ENCODE measurements at places on chromosomes 1 and 21.

GRCh38 chr1:57916041-57916440, 492.2 kb upstream of the DAB1 start:
- DNase-seq = no peak

DNA sequence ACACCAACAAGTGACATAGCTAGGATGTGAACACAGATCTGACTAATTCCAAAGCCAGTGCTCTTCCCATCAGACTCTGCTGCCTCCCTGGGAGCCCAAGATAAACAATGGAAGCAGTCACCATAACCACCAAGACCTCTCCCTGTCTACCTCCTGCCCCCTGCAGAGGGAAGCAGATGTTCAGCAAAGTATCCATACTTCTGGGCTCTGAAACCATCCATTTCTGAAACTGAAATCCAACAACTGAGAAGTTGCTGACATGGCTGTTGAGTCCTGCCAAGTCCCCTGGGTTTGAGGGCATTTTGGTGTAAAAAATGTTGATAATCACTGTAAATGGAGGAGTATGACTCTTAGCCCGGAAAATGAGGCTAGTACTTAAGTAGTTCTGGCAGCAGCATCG, 102.1 kb downstream of the TYW3 start:
- DNase-seq = no peak

DNA sequence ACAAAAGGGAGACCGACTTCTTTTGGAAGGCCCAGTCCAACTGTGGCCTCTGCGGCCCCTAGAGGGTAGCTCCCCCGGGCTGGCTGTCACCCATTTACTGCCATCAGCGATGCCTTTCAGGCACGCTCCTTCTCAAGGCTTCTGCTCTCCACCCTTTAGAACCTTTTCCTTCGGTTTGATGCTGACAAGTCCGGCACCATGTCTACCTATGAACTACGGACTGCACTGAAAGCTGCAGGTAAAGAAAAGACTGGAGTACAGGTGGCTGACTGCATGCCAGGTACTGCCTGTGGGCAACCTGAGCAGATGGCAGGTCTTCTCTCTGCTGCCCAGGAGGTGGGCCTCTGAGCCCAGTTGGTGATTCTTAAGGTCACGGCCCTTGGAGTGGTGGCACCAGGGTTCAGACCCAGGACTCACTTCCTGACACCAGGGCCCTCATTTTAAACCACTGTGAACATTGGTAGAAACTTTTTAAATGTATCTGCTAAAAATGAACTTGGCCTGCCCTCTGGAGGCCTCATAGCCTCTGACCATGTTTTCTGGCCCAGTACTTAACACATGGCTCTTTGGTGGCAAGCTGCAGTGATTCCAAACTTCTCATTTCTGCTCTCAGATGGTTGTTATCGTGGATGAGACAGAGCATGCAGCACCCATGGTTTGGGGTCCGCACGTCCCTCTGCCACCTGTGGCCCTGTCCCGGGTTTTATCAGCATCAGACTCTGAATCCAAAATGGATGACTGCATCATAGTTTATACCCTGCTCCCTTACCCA, 45.7 kb downstream of the CAPN9 start:
- no peak for DNase-seq

DNA sequence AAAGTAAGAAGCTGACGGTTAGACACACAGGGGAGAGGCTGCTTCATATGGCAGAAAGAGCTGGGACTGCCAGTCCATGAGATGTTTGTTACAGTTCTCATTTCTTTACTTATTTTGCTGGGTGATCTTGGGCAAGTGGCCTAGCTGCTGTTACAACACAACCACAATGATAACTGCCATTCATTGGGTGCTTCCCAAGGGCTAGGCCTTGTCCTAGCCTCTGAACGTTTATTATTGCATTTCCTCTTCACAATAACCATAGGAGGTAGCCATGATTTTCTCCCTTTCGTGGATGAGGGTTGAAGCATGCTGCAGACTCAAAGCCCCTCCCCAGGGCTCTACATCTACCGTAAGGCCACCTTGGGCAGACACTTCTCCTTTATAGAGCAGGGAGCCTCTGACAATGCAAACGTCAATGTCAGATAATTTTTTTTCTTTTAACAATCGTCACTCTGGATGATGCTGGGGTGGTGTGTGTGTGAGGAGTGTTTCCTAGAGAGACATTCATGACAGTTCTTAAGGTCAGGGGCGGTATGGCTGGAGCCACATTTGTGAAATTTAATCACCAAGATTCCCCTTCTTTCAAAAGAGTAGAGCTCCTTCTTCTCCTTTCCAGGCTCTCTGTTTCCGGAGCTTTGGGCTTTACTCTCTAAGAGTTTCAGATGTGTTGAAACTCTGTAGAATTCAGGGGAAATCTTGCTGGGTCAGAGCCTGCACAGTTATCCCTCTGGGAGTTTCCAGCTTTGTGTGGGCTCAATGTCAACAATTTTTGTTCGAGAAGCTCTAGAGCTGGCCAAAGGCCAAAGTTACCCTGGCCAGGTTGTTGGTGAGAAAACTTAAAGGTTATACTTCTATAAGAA, 138.5 kb upstream of the SGIP1 start:
- no peak for DNase-seq

GRCh38 chr1:119700326-119700725, 11.4 kb upstream of the PHGDH start:
- DNase-seq = no peak

DNA sequence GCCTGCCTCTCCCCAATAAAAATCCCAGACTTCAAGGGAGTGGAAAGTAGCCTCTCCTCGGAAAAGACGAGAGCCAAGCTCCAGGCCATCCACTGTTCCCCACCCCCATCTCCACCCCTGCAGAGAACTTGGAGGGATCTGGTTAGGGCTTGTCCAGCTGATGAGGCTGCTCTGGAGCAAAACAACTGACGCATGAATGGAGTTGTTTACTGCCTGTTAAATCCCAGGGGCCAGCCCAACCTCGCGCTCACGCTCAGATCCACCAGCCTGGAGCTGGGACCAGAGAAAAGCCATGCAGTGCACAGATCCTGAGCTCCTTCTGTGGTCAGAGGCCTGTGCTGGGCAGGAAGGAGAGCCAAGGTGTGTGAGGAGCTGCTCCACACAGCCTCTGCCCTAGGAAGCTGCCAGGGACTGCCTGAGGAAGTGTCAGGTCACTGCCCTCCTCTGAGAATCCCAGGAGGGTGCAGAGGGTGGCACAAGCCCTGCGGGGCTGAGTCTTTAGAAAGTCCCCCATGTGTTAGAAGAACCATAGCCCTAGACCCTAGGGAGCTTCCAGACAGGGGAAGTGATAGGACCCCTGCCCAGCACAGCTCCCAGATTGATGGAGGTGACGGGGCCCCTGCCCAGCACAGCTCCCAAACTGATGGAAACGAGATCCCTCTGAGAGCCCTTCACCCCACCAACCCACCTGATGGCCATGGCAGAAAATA, 109.0 kb upstream of the IPO9 start:
- DNase-seq = no peak

GRCh38 chr1:84774669-84775534, 84.6 kb upstream of the SSX2IP start:
- no peak for DNase-seq

- DNase-seq = no peak
These were observed 54.2 kb downstream of the PTPRU start for GRCh38 chr1:29290414-29290985.

- no peak for DNase-seq
These were observed 9.6 kb downstream of the SMYD2 start for GRCh38 chr1:214290424-214291037.

DNA sequence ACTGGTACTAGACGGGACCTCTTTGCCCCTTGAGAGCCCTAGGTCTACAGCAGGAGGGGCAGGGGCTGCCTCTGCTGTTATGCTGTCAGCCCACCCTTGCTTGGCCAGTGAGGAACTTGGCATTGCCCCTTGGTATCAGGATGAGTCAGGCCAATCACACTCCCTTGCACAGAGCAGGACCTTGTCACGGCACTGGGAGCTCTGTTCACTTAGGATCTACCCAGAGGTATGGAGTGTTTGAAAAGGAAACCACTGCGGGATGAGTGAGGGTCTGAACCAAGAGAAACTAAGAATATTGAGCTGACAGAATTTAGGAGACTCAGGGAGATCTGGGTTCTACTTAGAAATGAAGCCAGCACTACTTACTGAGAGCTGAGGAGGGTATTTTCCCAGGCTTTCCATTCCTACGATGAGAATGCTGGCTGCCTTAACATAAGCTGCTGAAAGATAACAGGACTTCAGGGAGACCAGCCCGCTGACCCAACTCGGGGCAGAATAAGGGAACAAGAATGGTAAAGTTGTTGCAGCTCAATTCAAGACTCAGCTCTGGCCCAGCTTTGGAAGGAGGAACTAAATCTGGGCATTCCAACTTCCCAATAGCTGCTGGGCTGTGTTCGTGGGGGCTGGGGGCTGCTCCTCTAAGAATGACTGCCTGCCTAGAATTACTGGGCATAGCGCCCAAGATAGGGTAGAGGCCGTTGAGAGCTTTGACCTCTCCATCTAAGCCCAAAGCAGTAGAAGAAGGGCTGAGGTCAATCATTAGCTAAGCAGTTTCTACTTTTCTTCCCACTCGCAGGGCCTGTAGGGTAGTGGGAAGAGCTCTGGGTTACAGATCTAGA, 1.5 kb downstream of the FABP3 start:
- no peak for DNase-seq

DNA sequence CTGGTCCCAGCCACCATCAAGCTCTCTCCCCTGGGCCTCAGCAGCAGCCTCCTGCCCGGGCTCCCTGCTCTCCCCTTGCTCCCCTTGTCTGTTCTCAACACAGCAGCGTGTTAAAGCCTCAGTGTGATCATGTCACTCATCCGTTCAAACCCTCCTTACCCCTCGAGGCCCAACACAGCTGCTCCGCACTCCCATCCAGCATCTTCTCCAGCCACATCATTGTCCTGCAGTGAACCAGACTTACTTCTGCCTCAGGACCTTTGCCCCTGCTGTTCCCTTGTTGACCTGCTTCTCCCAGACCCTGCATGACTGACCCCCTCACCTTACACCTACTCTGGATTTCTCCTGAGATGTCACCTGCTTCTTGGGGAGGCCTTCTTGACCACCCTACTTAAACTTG, 13.3 kb downstream of the CDK18 start:
- no peak for DNase-seq

- DNase-seq = no peak
These were observed 65.7 kb upstream of the SYT6 start for GRCh38 chr1:114219172-114219868.

DNA sequence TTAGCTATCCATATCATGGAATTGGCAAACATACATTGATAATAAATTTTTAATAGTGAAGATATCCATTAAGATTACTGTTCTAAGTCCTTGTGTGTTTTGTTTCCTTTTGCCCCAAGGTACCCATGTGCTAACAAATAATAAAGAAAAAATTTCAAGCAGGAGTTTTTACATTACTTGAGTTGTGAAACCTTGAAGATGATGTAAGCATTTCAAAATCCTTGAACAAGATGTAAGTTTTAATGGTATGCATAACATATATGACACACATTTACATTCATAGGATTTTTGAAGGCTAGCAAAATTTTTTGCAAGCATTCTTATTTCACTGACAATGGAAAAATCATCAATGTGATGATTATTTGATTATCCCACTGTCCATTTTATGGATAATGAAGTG, 10.9 kb upstream of the ELAVL4 start:
- DNase-seq = no peak

GRCh38 chr1:197787056-197787455, 11.8 kb upstream of the DENND1B start:
- no peak for DNase-seq

DNA sequence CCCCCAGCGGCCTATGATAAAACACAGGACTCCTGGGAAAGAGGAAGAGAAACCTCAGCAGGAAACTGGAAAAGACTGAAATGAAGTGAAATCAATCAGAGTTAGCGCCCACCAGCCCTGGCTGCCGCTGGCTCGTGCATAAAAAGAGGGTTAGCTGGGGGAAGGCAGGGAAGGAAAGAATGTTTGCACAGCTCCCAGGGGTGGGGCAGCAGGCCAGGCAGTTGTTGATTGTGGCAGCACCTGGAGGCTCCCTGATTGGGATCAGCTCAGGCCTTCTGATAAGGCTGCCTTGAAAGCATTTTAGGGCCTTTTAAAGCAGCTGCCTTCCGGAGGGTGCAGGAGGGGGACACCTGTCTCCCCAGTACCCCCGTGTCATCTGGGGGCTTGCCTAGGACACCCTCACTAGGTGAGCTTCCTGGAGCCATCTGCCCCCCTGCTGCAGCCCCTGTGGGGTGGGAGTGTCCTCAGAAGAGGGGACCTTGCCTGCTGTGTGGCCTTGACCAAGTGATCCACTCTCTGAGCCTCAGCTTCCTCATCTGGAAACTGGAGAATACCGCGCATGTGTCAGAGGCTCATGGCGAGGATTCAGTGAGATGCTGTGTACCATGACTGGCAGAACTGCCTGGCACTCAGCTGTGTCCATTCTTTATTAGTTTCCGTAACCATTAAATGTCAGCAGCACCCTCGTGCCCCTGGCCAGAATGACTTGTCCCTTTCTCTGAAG, 6.6 kb downstream of the EPHB2 start:
- no peak for DNase-seq

DNA sequence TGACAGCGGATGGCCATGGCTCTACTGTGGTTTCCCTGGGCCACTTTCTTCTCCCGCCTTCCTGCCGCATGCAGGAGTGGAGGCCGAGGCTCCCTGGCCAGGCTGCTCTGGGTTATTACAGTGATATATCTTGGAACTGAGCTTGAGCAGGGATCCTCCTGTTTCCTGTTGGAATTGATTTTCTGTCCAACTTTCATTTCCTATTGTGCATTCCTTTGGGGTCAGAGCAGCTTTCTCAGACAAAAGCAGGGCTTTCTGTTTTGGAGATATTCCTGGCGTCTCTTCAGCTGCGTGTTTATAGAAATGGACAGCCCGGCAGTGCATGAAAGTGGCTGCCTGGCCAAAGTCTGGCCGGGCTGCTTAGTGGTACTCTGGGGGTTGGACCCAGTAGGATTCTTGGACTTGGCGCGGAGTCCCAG, 146.4 kb downstream of the KIF26B start:
- DNase-seq = no peak

GRCh38 chr1:162446946-162447345, 35.0 kb upstream of the SH2D1B start:
- no peak for DNase-seq

DNA sequence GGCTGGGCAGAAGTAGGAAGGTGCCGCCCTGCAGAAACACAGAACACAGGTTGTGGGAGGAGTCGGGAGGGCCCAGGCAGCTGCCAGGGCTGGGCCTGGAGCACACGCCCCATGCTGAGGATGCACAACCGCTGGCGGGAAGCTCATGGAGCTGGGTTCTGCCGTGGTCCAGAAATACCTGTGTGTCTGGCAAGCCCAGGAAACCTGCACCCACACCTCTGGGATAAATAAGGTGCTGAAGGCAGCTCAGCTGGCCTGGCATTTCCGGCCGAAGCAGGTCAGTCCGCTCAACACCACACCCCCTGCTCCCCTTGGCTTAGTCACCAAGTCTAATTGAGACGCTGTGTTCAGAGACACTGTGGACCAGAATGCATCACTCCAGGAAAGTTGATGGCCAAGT, 32.1 kb downstream of the CTNNBIP1 start:
- no peak for DNase-seq

DNA sequence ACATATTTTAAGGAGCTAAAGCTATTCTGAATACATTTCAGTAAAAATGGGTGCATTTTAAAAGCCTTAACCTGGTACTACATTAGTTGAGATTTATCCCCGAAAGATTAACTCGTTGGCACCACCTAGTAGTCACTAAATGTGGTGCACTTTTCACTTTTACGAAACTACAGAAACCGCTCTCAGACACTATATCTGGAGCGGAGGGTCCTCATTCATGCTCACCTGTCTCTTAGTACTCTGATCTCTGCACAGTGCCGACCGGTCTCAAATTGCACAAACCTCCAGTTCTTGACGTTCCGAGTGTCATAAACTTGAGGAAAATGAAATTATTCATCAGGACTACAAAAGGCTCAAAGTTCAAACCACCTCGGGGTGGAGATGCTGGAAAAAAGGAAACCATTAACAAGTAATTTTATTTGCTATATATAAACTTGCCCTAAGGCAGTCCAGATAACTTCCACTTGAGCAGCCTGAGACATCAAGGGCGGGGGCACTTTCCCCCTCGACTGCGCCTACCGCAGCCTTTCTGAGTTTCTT, 722 bp downstream of the LZIC start:
- no peak for DNase-seq

Data from cortex of kidney (tissue), 1 donor.